CD4-positive, alpha-beta T cell treated with Interleukin-2 at 100 ng/mL for 4 hours (primary cell): ENCODE measurements at places on chromosomes 6 and 20.
A peak's percentile ranks its signal among the peaks of the same experiment; 100 is the strongest.

DNA sequence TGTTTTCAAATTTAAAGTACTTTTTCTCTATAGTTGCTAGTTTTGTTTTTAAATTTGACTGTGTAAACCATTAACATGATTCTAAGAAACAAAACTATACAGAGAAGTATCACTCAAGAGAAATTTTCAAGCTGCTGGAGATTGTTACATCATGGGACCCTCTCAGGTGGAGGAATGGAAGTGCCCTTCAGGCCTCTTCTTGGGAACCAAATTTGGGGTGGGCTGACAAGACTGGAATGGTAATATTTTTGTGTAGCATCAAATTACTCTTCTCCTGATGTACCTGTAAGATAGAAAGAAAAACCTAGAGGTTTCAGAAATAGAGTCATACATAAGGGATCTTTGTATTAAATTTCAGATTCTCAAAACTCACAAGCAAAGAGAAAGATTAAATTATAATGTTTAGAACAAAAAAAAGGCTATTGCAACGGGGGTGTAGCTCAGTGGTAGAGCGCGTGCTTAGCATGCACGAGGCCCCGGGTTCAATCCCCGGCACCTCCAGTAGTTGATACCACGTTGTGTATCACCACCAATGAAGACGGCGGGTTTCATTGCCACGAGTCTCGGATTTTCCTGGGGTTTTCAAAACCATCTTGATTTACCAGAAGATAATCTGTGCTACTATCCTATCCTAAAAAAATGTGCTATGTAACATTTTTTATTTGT is 193.7 kb downstream of the GPX5 start:
- no peak for DNase-seq

- no peak for DNase-seq
Observed at GRCh38 chr6:4563156-4563555, 213.0 kb upstream of the CDYL start.

- DNase-seq = peak; percentile 78
Observed at GRCh38 chr6:135909737-135910387, 58.4 kb downstream of the PDE7B start.

GRCh38 chr20:35954907-35955251 is 577 bp upstream of the SCAND1 start:
- peak; percentile 34 for DNase-seq

DNA sequence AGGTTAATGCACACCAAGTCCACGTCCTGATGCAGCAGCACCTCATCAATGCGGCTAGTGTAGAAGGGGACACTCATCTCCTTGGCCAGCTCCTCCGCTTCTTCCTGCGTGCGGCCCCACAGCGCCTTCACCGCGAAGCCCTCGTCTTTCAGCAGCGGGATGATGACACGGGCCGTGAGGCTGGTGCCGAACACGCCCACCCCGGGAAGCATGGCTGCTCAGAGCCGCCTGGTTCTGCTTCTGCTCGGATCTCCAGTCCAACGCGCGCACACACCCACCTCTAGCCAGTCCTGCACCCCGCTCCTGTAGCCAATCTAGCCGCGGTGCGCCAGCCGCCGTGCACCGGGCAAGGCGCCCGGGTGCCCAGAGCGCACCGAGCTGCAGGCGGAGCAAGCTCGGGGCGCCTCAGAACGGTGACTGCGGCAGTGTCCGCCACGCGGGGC is 700 bp downstream of the GFOD1 start:
- peak; percentile 46 for DNase-seq

DNA sequence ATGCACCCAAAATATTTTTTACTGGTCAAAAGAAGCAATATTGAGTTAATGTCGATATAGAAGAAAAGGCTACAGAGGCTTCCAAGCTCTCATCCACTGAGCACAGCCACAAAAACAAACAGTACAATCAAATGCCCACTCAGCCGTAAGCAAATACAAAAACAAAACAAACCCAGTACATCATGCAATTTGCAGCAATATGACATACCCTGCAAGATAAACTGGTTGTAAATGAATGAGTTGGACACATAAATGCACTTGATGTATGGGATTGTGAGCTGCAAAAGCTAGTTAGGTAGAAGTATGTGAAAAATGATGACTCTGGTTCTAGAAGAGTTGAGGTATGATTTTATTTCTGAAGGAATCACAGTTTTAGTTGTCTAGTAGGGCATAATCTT is 83.9 kb downstream of the SESN1 start:
- no peak for DNase-seq

DNA sequence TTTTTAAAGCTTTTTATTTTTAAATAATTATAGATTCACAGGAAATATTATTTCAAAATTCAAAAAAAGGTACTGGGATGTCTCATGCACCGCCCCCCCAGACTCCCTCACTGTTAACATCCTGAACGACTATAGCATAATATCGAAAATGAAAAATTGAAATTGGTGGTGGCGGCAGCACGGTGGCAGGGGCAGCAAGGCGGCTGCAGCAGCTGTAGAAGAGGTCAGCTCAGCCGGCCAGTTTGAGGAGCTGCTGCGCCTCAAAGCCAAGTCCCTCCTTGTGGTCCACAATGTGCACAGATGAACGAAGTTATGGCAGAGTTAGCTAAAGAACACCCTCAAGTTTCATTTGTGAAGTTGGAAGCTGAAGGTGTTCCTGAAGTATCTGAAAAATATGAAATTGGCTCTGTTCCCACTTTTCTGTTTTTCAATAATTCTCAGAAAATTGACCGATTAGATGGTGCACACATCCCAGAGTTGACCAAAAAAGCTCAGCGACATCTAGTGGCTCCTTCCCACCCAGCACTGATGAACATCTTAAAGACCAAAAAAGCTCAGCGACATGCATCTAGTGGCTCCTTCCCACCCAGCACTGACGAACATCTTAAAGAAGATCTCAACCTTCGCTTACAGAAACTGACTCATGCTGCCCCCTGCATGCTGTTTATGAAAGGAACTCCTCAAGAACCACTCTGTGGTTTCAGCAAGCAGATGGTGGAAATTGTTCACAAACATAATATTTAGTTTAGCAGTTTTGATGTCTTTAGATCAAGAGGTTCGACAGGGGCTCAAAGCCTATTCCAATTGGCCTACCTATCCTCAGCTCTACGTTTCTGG is 100.8 kb downstream of the FAM217A start:
- peak; percentile 55 for DNase-seq

- DNase-seq = no peak
Observed at GRCh38 chr20:55880361-55880760, 125.0 kb downstream of the CBLN4 start.

GRCh38 chr6:105831311-105832097 is 254.6 kb upstream of the PRDM1 start:
- no peak for DNase-seq

DNA sequence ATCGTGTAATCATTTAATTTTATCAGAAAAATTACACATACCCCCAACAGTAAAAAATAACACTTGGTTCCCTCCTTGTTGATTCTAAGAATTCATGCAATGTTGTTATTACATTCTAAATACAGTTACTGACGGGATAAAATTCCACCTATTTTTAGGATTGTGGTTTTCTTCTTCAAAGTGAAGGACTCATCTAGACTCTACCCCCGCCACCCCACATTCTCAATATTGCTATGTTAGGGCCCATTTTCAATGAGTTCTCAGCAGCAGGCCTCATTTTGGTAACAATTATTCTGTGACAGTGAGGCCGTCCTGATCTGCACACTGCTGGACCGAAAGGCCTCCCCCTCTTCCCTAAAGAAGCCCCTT is 43.5 kb downstream of the PREX1 start:
- DNase-seq = no peak

GRCh38 chr6:31308845-31309175 is 36.9 kb upstream of the HLA-C start:
- no peak for DNase-seq

- DNase-seq = no peak
Observed at GRCh38 chr6:168096271-168096764, 17.3 kb upstream of the FRMD1 start.

- DNase-seq = peak; percentile 30
Observed at GRCh38 chr20:48766961-48767960, 60.5 kb downstream of the PREX1 start.

DNA sequence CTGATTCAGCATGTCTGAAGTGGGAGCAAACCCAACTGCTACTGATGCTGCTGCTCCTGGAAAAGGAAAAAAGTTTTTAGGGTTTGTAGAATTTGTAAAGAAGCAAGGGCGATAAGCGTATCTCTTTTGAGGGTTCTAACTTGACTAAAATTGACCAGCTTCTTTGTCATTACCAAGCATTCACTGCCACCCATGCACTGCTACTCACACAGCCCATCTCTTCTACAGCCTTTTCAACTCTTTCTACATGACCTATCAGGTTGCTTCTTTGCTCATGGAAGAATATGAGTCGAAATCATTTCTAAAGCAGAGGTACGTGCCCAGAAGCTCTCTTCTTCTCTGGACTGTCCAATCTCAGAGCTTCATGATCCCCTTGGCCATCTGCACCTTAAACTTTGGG is 570.9 kb downstream of the EPHA7 start:
- DNase-seq = no peak

DNA sequence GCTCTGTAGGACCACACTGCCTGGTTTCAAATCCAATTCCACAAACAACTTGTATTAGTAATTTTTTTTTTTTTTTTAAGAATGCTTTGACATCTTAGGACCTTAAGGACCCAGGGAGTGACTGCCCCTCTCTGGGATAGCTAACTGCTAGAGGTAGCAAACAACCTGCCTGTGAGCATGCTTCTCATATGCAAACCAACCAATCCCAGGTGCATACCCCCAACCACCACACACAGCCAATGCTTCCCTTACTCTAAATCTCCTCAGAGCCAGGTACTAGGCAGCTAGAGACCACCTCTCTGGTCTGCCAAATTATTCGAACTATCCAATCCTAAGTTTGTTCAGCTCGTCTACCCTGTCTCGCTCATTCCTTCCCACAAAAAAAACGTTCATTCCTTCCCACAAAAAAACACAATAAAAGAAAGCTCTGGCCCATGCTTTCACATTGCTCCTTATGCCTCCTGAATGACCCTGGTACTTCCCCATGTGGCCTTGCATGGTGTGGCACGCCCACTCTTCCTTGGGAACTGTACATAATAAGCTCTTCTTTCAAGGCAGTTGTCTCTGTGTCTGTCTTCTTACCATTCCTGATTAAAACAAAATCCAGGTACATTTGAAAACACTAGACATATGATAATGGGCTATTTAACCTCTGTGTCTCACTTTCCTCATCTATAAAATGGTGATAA is 6.4 kb downstream of the SERAC1 start:
- DNase-seq = no peak

GRCh38 chr6:17457405-17457804 is 64.0 kb downstream of the CAP2 start:
- DNase-seq = no peak
